ENCODE measurements at places on chromosomes 1 and 21.

- DNase-seq = no peak
Measured at GRCh38 chr1:171999756-172000155, 158.5 kb downstream of the DNM3 start.

- peak; percentile 24 for DNase-seq
Measured at GRCh38 chr1:110084227-110085078, 14.0 kb upstream of the ALX3 start.

GRCh38 chr1:68142036-68142435 lies 90.3 kb downstream of the WLS start:
- DNase-seq = no peak

GRCh38 chr1:108877348-108878159 lies 769 bp downstream of the GPSM2 start:
- no peak for DNase-seq

GRCh38 chr1:229768232-229768631 lies 142.2 kb downstream of the URB2 start:
- no peak for DNase-seq

DNA sequence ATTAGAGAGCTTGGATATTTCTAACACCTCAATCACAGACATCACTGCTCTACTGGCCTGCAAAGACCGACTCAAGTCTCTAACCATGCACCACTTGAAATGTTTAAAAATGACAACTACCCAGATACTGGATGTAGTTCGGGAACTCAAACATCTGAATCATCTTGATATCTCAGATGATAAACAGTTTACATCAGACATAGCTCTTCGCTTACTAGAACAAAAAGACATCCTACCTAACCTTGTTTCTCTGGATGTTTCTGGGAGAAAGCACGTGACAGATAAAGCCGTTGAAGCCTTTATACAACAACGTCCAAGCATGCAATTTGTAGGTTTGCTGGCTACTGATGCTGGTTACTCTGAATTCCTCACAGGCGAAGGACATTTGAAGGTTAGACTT lies 45.1 kb downstream of the ZYG11B start:
- DNase-seq = no peak

DNA sequence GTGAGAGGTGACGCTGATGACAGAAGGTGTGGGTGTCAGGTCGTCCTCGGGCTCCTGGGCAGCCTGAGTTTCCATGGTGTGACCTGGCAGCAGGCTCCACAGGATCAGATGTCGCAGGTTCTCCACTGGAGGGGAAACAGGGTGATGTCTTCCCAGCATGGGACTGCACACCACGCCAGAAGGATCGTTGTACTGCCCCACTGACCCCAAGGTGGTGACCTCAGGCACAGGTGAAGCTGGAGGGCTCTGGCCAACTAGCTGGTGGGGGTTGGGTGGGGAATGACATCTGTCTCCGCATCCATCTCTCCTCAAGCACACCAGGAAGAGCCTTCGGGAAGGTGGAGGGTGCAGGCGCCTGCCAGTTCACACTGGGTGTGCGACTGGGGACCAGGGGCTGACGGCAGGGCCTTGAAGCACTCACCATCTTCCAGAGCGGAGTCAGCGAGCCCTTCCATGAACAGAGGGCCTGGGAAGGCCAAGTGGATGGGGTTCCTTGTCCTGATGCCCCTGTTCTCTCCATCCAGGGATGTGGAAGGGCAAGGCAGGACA lies 19.4 kb downstream of the LRRC71 start:
- DNase-seq = no peak
